ENCODE measurements at places on chromosomes 11 and 22.

DNA sequence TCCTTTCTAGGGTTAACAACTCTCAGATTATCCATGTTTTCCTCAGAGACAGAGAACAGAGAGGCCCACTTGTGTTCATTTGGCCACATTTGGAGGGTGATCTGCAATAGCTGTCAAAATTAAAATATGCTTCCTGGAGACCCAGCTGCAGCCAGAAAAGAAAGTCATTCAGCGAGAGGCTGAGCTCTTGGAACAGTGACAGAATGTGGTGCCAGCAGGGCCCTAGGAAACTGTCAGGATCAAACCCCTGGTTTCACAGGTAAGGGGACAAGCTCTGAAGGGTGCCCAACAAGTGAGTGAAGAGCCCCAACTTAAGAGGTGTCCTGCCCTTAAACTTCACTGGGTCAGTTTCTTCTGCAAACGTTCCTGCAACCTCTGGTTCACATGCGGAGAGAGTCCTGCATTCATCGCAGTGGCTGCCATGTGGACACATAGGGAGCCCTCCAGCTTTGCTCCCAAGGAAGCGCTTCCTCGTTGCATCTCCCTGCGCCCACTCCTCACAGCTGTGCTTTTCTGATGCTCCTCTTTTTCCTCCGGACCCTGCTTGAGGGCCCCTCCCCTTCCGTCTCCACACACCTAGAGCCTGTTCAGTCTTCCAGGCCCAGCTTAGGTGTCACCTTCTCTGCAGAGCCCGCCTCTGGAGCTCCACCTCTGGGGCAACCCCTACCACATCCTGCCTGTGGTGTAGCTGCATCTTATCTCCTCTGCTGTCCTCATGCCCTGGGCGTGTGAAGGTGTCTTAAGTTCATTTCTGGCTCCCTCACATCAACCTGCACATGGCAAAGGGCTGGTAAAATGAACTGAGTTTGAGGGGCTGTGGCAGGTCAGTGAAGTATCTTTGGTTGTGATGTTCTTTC lies 3.9 kb downstream of the UCP3 start:
- DNase-seq: peak; percentile 78

DNA sequence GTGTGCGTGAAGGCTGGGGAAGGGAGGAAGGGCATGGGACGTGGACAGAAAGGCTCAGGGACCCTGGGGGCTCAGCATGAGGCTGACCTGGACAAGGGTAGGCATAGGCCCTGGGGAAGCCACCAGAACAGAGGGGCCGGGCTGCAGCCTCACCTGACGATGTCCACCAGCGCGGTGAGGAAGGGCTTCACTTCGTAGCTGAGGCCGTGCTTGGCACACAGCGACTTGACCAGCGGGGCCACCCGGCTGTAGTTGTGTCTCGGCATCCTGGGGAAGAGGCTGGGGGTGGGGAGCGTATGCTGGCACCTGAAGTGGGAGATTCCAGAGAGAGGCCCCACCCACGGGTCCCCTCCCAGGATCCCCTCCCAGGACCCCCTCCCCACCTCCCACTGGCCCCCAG lies 15.6 kb downstream of the FADS3 start:
- no peak for DNase-seq

- DNase-seq: peak; percentile 68
Measured at GRCh38 chr11:61065955-61066638, 36.2 kb upstream of the CD5 start.

- DNase-seq: no peak
Measured at GRCh38 chr11:12727563-12728211, 53.5 kb downstream of the TEAD1 start.

- DNase-seq: no peak
Measured at GRCh38 chr22:43160497-43161126, 9.3 kb downstream of the TSPO start.

GRCh38 chr22:47275605-47276449 lies 513.4 kb downstream of the TBC1D22A start:
- DNase-seq: no peak

DNA sequence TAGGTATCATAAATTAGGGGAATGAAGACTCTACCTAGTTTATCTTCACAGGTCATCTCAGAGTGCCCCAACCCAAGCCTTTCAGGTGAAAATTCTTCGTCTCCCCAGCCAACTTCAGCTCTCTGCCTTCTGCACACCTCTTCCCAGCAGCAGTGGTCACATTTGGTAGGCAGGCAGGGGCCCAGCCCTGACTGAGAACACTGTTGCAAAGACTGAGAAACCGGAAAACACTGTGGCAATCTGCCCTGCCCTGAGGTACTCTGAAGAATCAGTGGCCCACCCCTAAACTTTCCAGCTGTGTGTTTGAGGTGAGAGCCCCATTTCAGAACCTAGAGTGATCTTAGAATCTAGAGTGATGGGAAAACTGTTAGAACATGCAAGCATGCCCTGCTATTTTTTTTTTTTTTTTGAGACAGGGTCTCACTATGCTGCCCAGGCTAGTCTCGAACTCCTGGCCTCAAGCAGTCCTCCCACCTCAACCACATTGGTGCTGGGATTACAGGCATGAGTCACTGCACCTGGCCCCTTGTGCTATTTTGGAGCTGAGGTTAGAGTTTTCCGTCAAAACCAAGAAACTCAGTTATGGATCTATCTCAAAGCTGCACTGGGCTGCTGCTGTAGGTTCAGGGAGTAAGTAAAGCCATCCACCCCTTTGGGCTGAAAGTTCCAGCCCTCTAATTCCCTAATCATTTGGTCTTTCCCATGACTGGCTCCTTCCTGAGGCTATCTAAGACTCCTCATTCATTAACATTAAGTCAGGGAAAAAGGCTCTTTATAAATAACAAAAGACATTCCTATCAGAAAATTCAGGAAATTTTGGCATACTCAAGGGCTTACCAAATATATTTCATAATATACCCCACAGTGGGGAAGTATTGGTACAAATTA lies 1.7 kb upstream of the LDHA start:
- no peak for DNase-seq
